DND-41 (cell line): ENCODE measurements at places on chromosomes 3 and 15.

DNA sequence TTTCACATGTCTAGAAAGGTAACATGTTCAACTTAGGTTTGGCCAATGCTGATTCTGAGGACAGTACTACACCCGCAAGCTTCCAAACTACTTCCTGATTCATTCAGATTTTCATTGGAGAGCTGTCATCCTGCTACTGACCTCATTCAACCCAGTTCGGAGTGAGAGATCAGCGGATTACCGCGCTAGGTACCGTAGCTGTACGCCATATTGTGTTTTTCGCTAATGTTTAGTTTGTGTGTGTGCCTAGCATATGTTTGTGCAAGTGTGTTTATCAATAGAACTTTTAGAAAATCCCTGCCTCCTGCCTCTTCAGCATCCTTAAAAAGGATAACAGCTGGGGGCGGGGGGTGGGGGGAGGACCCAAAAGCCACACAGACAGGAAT, 1.1 kb downstream of the ZBTB20 start:
- peak; percentile 59 for DNase-seq

DNA sequence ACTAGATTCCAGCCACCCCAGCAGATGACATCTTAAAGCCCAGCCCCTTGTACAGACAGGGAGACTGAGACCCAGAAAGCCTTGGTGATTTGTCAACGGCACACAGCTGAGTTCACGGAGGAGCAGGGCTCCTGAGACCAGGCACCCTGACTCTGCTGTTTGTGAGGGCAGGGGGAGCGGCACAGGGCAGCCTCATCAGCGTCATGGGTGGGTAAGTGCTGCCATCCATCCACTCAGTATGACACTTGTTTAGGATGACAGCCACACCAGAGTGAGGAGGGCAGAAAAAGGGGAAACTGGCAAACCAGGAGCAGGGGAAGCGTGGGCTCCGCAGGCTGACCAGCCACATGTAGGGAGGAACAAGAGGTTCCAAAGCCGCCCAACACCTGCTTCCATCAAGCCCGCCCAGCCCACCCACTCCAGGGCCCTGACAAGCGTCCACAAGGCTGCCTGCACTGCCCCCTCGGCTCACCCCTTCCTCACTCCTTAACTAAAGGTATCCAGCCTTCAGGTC, 19.9 kb downstream of the RBPMS2 start:
- DNase-seq, result no peak

GRCh38 chr15:88509964-88510363, 36.5 kb downstream of the DET1 start:
- no peak for DNase-seq

DNA sequence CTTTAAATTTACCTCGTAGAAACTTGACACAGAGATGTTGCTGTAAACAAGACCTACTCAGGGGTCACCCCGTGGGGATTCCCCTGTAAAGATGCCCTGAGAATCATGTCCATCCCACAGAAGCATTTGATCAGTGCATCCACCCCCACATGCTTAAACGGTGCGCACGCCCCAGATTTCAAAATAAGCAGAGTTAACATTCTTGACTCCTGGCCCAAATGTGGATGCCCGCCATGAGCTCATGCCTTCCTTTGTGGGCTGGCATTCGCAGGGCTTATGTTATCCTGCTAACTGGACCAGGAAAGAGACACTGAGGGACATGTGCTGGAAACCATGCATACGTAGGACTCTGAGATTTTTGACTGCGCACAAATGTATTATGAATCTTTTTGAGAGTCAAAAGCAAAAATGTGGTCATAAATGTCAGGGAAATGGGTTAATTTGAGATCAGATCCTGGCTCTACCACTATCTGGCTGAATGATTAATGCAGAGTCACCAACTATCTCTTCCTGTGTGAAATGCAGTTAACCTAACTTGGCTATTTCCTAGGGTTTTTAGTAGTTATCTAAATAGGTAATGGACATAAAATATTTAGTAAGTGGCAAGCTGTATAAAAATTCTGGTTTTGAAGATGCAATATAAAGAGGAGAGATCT, 9.1 kb upstream of the TP63 start:
- no peak for DNase-seq

DNA sequence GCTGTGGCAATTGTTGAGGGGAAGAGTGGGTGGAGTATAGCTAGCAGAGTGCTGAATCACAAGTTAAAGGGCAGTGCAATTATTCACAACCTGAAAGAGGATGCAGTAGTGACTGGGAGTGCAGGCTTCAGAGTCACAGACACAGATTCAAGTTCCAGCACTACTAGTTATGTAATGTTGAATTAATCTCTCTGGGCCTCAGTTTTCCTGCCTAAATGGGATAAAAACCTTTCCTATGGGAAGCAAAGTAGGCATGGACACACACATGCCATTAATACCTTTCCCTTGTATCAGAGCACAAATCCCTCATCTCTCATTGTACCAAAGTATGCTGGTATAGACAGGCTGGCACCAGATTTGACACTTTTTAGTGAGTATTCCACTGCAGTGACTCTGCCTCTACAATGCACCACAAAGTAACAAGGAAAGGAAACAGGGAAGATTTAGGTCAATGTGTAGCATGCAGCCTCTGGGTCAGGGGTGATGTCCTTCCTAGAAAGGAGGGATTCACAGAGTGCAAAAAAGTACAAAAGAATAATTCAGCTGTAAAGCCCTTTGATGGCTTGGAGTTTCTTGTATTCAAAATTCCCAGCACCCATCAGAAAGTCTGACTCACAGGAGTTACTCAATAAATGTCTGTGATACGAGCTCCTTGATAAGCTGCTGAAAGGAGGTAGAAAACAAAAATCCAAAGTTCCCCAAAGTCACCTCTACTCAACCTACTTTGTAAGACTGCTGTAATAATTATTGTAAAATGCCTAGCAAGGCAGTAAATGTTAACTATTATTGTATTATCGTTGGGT, 507.5 kb upstream of the TGFBR2 start:
- DNase-seq, result no peak

- DNase-seq, result no peak
Measured at GRCh38 chr15:58015565-58015964, 49.9 kb downstream of the ALDH1A2 start.
